ENCODE measurements at places on chromosomes 6 and 20.

- DNase-seq: no peak
Observed at GRCh38 chr6:43758617-43759050, 11.4 kb upstream of the VEGFA start.

DNA sequence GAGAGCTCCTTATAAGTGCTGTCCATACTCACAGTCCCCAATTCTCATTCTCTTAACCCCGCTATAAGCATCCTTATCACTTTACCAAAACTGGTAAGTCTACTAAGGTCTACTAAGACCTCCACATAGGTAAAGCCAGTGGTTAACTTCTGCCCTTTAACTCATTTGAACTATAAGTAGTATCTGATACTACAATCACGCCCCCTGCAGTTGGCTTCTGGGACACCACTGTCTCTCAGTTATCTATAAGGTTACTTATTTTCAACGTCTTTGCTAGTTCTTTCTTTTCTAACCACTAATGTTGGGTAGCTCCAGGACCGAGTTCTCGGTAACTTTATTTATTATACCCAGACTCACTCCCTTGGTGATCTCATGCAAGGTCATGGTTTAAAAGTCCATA is 142.6 kb downstream of the ARHGAP18 start:
- DNase-seq: peak; percentile 15

- peak; percentile 37 for DNase-seq
Observed at GRCh38 chr20:13261460-13262301, 40.6 kb downstream of the ISM1 start.

DNA sequence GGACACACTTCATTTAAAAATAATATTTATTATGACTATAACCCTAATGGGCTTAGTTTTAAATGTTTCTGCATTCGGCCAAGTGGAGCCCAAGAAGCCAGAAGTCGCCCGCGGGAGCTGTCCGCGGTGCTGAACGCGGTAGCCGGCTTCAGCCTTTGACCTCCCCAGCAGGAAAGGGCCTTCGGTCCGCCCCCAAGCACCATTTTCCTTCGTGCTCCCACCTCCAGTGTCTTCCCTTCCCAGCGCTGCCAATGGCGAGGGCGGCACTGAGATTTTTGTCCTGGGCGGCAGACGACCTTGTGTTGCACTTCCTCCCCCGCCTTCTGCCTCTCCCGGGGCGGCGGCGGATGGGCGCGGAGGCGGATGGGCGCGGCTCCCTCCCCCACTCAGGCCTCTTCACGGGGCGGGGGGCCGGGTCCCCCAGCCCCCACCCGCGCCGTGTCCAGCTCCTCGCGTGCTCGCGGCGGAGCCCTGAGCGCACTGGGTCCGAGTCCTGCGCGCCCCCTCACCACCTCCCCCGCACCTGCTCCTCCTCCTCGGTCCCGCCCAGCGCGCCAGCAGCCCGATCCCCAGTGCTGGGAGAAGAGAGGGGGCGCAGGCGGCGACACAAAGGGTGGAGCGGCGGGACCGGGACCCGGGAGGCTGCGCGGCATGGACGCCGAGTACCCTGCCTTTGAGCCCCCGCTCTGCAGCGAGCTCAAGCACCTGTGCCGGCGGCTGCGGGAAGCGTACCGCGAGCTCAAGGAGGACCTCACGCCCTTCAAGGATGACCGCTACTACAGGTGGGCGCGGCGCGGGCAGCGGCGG is 23.6 kb upstream of the TMEM181 start:
- peak; percentile 72 for DNase-seq

DNA sequence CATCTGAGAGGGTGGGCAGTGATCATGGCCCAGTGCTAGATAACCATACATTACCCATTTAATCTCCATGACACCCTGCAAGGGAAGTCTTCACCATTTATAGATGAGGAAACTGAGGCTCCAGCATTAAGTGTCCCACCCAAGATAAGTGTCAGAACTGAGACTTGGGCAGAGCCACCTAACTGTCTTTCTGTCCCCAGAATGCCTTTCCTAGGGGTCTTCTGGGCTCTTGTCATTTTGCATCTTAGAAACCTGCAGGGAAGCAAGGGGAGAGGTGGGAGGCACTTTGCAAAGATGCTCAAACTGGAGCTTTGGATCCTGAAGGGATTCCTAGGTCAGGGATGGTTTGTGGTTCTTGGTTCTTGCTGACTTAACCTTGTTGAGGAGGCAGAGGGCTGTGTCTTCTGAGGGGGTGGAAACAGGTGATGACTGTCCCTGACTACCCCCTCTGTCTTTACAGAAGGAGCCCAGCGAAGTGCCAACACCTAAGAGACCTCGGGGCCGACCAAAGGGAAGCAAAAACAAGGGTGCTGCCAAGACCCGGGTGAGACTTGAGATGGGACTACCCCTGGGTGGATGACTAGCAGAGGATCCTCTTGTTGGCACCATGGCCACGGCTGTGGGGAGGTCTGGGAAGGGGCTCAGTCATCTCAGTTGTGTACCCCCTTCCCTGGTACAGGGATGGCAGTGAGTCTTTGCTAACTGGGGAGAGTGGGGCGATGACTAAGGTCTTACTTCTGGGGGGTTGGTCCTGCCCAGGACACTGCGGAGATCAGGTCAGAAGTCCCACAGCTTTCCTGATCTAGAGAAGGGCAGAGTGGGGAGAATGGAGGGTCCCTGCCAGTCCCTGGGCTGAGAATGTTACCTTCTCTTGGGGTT is 5.8 kb downstream of the HMGA1 start:
- peak; percentile 46 for DNase-seq

- no peak for DNase-seq
Observed at GRCh38 chr6:19268117-19268516, 569.1 kb upstream of the ID4 start.

- no peak for DNase-seq
Observed at GRCh38 chr6:63502156-63502555, 70.1 kb upstream of the LOC128125822 start.

- no peak for DNase-seq
Observed at GRCh38 chr20:48395816-48396546, 431.8 kb downstream of the PREX1 start.

GRCh38 chr20:45052698-45053429 is 48.1 kb downstream of the KCNS1 start:
- DNase-seq: peak; percentile 73
